ENCODE measurements at places on chromosomes 1 and 21.

- no peak for DNase-seq
Measured at GRCh38 chr1:220754212-220754917, 6.2 kb downstream of the MTARC2 start.

DNA sequence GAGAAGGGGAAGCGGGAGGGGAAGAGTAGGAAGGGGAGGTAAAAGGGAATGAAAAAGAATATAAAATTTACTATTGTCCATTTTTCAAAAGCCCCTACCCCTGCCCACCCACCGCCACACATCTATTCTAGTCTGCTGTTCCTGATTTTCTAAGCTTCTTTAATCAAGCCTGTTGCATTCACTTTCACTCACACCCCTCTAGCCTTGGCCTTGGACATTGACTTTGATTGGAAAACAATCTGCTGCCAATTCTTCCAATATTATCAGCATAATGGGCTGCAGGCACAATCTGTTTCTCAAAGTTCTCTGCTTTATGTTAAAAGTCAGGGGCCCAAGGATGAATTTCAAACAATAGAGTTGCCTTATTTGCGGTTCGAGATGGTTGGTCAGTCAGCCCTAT, 281.2 kb downstream of the SETD4 start:
- no peak for DNase-seq

DNA sequence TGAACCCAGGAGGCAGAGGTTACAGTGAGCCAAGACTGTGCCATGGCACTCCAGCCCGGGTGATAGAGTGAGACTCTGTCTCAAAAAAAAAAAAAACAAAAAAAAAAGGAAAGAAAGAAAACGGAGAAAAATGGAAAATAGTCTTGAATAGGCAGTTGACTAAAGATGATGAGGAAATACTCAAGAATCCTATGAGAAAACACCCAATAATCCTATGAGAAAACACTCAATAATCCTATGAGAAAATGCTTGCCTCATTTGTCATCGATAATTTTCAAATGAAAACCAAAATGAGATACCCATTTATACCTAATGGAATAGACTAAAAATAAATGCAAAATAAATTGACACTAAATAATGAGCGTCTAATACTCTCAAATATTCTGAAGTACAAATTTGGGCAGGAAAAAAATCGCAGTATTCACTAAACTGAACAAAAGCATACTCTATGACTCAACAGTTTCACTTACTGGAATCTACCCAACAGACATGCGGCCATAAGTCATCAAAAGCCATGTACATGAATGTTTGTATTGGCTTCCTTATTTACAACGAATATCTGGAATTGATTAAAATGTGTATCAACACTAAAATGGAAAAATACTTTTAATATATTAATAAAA, 733.9 kb upstream of the CHRM3 start:
- DNase-seq: peak; percentile 32

- DNase-seq: no peak
Measured at GRCh38 chr1:209746451-209747165, 9.2 kb upstream of the TRAF3IP3 start.

GRCh38 chr1:212035835-212036605, 472 bp downstream of the DTL start:
- no peak for DNase-seq

GRCh38 chr21:45571641-45572040, 29.4 kb upstream of the SLC19A1 start:
- no peak for DNase-seq

DNA sequence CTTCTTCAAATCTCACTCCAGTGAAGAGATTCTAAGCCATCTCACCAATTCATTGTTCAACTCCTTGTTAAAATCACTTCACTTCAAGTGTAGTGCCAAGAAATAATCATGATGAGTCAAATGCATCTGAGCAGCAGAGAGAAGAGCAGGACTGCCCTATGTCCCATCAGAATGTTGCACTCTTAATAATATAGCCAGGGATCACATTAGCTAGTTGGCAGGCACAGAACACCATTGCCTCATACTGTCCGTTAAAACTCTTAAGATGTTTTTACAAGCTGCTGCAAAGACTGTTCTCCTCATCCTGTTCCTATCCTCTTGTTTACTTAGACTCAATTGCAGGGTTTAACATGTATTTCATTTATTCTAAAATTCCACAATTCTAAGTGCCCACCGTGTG, 432.9 kb downstream of the PLPP3 start:
- DNase-seq: no peak

- DNase-seq: no peak
Measured at GRCh38 chr1:212982430-212983152, 32.2 kb downstream of the VASH2 start.

GRCh38 chr21:42388740-42389448, 7.0 kb downstream of the TMPRSS3 start:
- no peak for DNase-seq

GRCh38 chr1:56758135-56758534, 61.1 kb downstream of the FYB2 start:
- no peak for DNase-seq

- no peak for DNase-seq
Measured at GRCh38 chr1:200260597-200261335, 149.1 kb downstream of the ZNF281 start.

DNA sequence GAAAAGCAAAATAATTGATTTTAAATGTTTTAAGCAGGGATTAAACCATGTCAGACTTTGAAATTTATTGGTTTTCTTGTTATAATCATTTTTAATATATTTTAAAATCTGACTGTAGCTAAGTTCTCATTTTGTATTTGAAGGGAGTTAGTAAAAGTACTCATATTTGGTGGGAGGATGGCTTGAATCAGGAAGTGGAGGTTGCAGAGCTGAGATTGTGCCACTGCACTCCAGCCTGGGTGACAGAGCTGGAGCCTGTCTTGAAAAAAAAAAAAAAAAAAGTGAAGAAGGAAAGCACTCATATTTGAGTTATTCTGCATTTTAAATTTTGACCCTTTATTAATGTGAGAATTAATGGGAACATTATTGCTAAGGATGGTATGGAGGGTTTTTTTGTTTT, 106.0 kb downstream of the RABGAP1L start:
- DNase-seq: no peak

DNA sequence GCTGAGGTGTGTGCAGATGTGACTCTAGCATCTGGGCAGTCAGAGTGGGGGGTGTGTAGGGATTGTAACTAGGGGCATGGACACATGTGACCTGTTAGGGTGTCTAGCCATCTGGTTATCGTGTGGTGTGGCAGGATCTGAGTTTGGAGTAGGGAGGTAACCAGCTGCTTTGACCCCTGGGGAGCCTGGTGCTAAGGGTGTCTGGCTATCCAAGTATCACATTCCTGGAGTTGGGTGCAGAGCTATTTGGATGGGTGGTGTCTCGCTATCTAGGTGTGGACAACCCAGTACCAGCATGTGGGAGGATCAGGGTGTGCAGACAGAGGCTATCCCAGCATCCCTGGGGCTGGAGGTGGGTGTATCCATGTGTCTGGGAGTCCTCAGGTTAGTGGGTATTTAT, 4.7 kb downstream of the PTPRU start:
- DNase-seq: no peak

- no peak for DNase-seq
Measured at GRCh38 chr1:109186733-109187086, 27.0 kb upstream of the SARS1 start.

All from COLO829 (cell line).